Activated T-cell treated with anti-CD3 and anti-CD28 coated beads, Interleukin-2, amount 50 U/mL, for 24 hours (primary cell): ENCODE measurements at places on chromosomes 6 and 20.

DNA sequence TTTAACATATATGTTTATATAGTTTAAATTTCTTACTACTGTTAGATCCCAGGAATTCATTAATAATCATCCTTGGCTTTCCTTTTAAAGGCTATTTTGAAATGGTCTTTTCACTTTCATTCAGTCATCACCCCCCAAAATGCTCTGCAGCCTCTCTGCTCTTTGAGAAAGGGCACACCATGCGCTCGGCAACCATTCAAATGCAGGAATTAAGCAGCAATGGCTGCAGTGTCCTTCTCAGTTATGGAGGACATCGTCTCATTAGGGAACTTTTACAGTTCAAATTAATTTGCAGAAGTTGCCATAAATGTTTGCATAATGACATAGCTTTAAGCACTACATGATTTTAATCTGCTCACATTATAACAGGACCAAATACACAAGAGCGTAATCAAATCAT is 6.3 kb downstream of the TUBB1 start:
- no peak for DNase-seq

DNA sequence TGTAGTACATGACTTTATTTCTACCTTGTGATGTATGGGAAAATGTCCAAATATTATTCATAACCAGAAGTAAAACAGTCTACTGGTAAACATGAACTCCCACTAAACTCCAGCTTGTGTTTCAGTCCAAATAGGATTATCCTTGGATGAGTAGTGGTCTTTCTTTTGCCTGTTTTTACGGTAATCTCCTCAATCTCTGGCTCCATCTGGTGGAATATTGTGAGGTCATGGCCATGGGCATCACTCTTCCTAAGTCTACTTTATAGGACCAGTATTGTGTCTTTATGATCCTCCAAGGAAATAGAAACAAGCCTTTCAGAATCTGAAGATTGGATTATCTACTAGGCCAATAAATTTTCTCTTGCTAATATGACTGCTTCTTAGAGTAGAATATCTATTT is 505.0 kb downstream of the BMP2 start:
- no peak for DNase-seq

- DNase-seq, result no peak
Observed at GRCh38 chr6:167831281-167831828, 4.6 kb downstream of the AFDN start.

GRCh38 chr6:130787726-130788500 is 39.3 kb upstream of the SMLR1 start:
- DNase-seq, result no peak

DNA sequence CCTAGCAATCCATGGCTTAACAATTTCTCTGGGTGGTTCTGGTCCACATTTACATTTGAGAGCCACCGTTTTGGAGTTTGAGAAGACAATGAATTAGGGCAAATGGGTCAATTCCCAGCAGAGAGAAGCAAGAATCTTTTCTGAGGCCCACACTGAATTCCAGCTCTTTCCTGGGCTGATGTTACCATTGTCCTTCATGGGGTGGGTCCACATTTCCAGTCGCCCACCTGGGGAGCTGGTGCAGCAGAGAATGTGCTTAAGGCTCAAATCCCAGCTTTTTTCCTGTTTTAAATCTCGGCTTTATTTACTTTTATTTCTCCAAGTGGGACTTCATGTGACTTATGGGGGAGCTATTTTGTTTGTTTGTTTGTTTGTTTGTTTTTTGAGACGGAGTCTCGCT is 44.2 kb upstream of the TFAP2C start:
- DNase-seq, result no peak

GRCh38 chr20:35878113-35878625 is 76.1 kb downstream of the SCAND1 start:
- no peak for DNase-seq

DNA sequence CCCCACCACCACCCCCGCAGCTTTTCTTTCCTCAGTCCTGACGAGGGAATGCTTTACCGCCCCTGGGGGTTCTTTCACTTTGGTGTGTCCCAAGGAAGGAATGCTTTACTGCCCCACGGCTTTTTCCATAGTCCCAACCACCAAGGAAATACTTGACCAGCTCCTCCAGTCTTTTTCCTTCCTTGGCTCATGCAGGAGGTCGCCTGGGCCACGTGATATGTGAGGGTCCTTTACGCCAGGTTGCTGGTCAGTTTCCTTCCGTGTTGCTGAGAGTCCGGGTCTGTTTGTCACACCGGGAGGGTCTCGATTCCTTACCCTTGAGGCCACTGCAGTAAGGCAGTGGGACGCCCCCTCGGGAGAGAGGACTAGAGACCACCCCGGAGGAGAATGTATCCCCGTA is 58.9 kb upstream of the CDH4 start:
- no peak for DNase-seq

DNA sequence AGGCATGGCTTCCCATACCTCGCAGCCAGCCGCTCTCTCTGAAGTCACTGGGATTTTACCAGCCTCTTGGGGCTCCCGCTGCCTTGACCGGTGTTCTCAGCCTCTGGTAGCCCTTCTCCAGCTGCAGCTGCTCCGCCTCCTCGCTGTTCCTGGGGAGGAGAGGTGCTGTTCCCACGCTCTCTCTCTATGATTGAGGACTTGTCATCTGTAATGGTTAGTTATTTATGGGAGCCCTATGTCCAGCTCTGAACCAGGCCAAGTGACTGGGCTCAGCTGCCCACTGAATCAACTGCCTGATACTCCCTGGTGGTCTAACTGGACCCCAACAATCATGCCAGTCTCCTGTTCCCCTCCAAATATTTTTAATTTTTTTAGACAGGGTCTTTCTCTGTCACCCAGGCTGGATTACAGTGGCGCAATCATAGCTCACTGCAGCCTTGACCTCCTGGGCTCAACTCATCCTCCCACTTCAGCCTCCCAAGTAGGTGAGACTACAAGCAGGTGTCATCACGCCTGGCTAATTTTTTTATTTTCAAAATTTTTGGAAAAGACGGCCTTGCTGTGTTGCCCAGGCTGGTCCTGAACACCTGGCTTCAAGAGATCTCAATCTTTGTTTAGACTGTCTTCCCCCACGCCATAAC is 4.8 kb upstream of the SLC4A11 start:
- DNase-seq, result no peak

GRCh38 chr6:62980724-62981123 is 230.5 kb upstream of the FKBP1C start:
- no peak for DNase-seq
